ENCODE measurements at places on chromosomes 2 and 18.

- no peak for DNase-seq
Measured at GRCh38 chr2:6657855-6658254, 207.9 kb downstream of the CMPK2 start.

GRCh38 chr2:150663143-150663542 is 175.7 kb upstream of the RND3 start:
- peak; percentile 71 for DNase-seq

DNA sequence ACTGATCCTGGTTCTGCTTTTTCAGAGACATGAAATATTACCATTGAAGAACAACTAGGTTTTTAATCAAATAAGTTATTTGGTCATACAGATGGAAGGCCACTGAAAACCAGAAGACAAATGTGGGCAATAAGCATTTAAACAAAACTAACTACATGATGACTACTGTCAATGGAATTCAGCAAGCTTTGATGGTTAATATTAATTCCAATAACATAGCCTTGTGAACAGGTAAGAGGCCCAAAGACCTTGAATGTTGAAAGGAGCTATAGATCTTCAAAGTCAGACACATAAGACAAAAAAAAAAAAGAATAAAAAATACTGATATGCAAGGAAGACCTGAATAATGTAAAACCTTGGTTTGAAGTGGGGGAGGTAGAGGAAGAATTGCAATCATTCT is 1955.6 kb upstream of the CELF4 start:
- DNase-seq = no peak

DNA sequence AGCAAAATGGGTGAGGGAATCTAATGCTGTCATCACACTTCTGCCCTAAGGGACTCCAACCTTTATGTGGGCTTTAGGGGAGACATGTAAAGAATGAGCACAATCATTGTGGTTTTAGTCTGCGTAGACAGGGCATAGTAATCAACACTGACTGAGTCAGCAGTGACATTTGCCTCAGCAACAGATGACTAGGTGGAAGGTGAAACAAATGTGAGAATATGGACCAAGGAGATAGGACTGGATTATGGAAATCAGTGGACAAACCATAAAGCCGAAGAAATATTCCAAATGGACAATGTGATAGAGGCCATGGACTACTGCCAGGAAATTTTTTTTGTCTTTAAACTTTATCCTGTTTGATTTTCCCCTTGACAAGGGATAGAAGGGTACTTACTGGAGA is 83.9 kb downstream of the PDK1 start:
- peak; percentile 37 for DNase-seq

GRCh38 chr2:39867268-39867667 is 88.2 kb upstream of the THUMPD2 start:
- no peak for DNase-seq

DNA sequence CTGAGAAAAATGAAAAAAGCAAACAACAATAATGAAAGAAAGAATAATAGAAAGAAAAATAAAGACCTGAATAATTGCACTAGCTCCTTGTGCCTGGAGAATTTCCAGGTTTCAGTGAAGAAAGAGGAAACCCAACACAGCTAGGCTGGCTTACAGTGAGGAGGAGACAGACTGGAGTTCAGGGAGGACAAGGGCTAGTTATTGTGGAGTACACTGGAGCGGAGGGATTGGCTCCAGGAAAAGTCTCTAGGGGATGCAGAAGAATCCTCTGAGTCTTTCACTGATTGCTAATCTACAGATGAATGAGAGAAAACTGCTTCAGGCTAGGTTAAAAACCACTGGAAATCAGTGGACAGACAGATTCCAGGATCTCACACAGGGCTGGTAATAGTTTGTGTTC is 163.6 kb upstream of the RBMS1 start:
- DNase-seq = peak; percentile 52

DNA sequence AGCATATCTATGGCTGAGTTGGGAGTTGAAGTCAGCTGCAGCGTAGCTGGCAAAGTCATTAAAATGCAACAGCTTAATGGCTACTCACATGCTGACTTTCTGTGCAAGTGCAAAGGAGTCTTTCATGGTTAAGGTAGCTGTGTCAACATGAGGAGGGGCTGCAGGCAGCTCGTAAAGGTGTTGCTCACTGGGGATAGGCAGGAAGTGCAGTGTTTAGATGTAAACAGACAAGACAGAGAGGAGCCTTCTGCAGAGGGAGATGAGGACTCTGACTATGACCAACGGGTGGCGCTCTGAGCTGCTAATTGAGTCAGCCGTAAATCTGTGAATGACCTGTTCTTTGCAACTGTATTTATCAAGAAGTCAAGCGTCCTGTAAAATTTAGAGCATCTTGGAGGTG is 22.3 kb upstream of the CAVIN2 start:
- DNase-seq = no peak

DNA sequence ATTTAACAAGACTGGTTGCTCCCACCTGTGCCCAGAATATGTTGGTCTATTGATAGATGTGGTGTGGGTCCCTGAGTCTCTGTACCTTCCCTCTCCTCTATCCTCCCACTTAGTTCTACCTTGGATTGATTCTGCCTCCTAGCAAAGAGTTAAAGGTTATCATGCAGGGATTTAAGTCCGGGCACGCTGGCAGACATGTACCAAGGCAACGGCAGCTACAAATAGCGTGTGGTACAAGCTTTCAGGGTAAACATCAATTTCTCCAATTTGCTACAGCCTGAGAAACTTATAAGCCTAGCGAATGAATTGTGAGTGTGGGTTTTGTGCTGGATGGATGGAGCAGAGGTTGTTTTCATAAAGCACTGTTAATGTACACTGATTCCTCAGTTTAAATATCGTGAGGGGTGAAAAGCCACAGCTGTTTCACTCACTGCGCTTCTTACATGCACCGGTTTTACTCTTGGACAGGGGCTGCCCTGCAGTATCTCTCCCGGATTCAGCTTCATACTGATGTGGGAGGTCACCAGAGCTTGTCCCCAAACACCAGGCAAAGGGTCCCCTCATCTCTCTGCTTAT is 289.8 kb downstream of the ICOS start:
- DNase-seq = no peak

GRCh38 chr2:227871375-227871791 is at the start of gene DAW1:
TSS of gene DAW1 (plus strand) at chr2:227871631. CDS start at chr2:227871690, 59 bp downstream.
- DNase-seq = peak; percentile 59
